ENCODE measurements at places on chromosomes 5 and 9.

- no peak for DNase-seq
Measured at GRCh38 chr9:133037775-133038515, 7.1 kb downstream of the GTF3C5 start.

DNA sequence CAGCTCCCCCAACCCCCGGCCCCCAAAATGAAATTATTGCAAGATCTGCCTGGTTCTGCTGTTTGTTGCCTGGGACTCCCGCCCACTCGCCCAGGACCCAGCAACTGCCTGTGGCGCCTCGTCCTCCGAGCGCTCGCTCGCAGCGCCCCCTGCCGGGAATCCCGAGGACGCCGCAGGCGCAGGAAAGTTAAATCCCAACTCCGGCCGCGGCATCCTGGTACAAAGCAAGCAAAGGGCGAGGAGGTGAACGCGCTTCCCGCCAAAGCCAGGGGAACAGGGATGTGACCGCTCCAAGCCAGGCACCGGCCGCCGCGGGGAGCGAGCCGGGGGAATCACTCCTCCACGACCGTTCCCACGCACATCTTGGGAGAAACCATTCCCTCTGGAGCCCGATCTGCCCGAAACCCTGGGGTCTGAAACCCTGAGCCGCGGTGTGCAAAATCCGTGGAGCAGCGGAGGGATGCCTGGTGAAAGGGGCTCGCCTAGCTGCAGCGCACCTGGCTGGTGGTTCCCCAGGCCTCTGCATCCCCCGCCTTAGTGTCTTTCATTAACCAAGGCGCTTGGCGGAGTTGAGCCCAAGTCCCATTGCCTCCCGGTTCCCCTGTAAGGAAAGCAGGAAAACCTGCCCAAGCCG is 1.3 kb downstream of the SEMA5A start:
- DNase-seq: peak; percentile 14

- no peak for DNase-seq
Measured at GRCh38 chr5:168881427-168882149, 302.4 kb upstream of the PANK3 start.

- DNase-seq: no peak
Measured at GRCh38 chr9:119736491-119737454, 367.5 kb upstream of the BRINP1 start.

GRCh38 chr5:42436051-42436450 is 12.8 kb downstream of the GHR start:
- no peak for DNase-seq

Data from stimulated activated CD4-positive, alpha-beta T cell treated with anti-CD3 and anti-CD28 coated beads, Interleukin-1b, Interleukin-23, amount 100 ng/mL, for 24 hours (primary cell).